ENCODE measurements at places on chromosomes 12 and 14.

DNA sequence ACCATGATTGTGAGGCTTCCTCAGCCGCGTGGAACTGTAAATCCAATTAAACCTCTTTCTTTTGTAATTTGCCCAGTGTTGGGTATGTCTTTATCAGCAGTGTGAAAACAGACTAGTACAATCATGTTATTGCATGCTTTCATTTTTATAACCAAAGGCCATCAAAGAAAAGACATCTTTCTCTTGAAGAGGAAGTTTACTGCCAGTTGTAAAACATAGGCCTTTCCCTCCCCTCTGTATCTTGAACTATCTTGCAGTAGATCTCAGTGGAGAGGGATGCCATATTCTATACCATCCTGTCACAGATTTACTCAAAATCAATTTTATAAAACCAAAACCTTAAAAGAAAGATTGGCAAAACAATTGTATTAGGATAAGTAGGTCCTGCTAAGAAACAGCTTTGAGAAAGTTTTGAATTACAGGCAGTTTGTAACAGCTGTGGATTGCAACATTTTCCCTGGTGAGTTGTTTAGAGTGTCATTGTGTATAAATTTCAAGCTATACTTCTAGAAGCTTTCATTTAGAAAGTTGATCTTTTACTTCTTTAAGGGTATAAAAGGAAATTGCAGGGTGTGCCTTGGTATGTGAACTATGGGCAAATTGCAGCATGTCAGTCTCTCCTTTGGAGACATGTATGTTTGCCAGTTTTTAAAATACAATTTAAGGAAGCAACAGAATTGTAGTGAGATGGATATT lies 128.0 kb downstream of the ATP23 start:
- DNase-seq: no peak

- DNase-seq: peak; percentile 54
Observed at GRCh38 chr12:54749191-54749818, 101.1 kb upstream of the DCD start.

GRCh38 chr12:5308216-5308615 lies 123.7 kb upstream of the NTF3 start:
- DNase-seq: no peak

GRCh38 chr12:18935371-18935965 lies 194.1 kb upstream of the PLEKHA5 start:
- DNase-seq: no peak

DNA sequence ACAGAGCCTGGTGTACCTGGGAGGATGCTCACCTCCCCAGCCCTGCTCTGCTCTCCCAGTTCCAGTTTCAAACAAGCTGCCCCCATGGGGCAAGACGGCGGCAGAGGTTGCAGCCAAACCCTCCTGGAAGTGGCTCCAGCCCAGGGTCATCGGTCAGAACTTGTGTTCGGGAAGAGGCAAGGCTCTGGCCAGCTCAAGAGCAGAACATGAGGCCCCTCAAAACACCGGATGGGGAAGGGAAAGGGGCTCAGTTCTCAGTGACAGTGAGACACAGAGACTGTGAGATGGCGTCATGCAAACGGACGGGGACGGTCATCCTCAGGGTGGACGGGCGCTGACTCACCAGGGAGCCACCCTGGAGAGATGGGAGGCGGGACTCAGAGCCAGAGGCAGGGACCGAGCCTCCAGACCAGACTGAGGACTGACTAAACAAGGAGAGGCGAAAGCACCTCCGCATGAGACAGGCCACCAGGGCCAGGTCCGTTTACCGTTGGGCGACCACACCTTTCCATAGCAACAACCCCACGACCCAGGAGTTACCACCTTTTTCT lies 63.9 kb upstream of the GALNT9 start:
- DNase-seq: no peak

DNA sequence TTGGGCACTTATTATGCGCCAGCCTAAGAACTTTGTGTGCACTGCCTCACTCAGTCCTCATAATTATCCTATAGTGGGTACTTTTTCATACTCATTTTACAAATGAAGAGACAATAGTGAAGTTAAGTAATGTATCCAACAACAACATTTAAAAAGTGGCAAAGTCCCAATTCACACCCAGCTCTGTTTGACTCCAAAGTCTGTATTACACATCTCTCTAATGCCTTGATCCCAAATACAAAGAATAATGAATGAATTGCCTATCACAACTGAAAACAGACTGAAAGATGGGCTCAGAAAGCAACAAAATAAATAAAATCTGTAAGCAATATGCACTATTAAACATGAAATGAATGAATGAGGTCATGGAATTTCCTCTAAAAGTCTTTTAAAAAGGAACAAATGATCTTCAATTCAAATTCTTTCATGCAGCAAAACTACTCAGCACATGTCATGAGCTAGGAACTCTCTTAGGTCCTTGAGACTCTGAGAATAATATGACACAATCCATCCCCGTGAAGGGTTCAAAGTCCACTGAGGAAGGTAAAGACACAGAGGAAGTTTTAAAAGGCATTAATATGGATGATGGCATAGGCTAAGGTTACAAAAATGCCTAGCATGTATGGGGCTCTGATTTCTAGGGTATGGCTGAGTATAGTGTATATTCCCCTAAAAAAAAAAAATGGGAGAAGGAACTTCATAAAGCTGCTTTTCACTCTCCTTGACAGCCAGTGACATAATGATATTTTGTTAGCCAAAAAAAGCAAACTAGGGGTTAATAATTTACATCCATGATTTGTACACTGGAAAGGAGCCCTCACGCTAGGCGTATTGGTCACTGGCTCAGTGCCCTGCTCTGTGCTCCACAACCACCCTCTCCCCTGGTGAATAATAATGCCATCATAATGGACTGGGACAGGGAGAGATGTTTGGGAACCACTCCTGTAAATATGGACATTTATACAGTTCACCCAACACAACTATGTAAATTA lies 103.4 kb downstream of the SLC2A13 start:
- no peak for DNase-seq

DNA sequence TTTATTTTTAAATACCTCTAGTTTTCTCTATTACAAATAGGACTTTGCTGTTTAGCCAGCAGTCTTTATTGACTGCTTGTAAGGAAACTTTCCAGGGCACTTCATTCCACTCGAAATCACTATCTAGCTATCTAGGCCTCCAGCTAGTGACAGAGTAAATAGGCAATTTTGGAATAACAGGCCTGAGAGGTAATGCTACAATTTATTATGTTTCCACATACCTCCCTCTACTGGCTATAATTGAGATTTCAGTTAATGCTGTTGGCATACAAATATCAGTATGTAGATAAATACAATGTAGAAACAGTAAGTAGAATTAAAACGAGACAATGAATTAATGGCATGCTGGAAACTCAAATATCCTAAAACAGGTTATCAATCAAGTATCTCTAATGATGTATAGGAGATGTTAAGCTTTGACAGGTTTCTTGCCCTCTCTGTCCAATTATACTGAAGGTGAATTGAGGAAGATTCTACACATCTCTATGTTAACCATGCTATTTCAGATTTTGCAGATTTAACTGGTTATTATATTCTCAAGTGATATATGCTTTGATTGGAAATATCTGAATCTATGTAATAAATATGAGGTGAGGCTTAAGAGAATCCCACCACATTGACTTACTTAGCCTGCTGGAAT lies 7.2 kb downstream of the DTD2 start:
- DNase-seq: peak; percentile 25

DNA sequence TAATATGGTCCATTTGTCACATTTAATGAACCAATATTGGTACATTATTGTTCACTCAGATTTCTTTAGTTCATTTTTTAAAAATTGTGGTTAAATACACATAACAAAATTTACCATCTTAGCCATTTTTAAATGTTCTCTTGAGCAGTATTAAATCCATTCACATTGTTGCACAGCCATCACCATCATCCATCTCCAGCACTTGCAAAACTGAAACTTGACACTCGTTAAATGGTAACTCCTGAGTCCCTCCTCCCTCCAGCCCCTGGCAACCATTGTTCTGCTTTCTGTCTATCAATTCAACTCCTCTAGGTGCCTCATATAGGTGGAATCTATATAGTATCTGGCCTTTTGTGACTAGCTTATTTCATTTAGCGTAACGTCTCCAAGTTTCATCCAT lies 86.4 kb downstream of the ACACB start:
- no peak for DNase-seq

DNA sequence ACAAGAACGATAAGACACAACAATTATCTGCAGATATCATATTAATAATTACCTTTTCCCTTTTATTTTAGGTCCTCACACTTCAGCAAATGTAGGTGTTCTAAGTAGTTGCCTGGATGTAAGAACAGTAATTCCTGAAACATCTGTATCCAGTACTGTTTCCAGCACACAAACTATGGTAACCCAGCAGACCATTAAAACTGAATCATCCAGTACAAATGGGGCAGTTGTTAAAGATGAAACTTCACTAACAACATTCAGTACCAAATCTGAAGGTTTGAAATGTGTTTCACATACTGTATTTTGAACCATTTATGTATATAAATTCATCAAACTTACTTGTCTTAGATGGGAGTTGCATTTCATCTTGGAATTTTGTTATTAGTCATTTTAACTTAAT lies 31.0 kb downstream of the HCFC2 start:
- DNase-seq: no peak

GRCh38 chr12:19373586-19373985 lies 65.7 kb upstream of the AEBP2 start:
- no peak for DNase-seq

GRCh38 chr14:68968051-68968450 lies 11.1 kb downstream of the ACTN1 start:
- no peak for DNase-seq

GRCh38 chr14:69493038-69493437 lies 8.5 kb downstream of the PLEKHD1 start:
- peak; percentile 2 for DNase-seq

DNA sequence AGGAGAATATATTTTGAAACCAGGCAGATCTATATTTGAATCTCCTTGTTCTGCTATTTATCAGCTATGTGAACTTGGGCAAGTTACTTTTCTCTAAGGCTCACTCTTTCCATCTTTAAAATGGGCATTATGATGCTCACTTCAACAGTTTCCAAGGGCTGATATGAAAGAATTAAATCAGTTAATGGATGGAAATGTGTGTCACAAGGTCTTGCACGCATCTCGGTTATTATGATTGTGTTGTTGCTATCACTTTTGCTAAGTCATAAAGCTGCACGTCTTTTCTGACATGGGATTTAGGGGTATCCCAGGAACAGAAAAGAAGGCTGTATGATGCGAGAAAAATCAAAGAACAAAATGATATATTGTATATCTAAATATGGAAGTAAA lies 721.5 kb upstream of the TBX3 start:
- no peak for DNase-seq

- no peak for DNase-seq
Observed at GRCh38 chr12:17158201-17158600, 552.2 kb upstream of the LMO3 start.

DNA sequence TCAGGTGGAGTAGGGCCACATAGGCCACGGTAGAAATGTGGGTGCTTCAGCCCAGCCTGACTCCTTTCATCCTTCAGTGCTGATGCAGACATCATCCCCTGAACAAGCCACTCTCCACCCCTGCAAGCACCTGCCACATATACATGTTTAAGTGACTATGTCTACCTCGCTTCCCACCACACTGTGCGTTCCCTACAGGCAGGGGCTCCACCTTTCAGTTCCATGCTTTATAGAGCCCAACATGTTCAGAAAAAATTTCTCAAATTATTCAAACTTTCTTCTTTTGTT lies 11.6 kb downstream of the SLC7A7 start:
- no peak for DNase-seq

GRCh38 chr12:77954206-77954555 lies 123.5 kb downstream of the NAV3 start:
- no peak for DNase-seq

GRCh38 chr12:105100207-105100985 lies 7.1 kb upstream of the WASHC4 start:
- no peak for DNase-seq

GRCh38 chr12:124410354-124411175 lies 115.7 kb downstream of the RFLNA start:
- DNase-seq: no peak

GRCh38 chr14:65179918-65180724 lies 77.8 kb upstream of the MAX start:
- DNase-seq: peak; percentile 66

DNA sequence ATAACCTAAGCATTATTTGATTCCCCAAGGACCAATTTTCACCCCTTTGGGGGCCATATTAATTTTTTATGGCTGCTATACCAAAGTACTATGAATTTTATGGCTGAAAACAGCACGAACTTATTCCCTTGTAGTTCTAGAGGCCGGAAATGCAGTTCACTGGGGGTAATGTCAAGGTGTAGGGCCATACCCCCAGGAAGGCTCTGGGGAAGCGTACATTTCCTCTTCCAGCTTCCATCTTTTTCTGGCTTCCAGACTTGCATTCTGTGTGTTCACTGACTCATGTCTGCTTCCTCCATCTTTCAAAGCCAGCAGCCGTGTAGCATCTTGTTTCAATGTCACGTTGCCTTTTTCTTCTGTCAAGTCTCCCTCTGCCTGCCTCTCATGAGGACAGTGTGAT lies 133.5 kb downstream of the BICD1 start:
- DNase-seq: no peak

- DNase-seq: no peak
Observed at GRCh38 chr14:69005432-69006148, 26.5 kb upstream of the ACTN1 start.

DNA sequence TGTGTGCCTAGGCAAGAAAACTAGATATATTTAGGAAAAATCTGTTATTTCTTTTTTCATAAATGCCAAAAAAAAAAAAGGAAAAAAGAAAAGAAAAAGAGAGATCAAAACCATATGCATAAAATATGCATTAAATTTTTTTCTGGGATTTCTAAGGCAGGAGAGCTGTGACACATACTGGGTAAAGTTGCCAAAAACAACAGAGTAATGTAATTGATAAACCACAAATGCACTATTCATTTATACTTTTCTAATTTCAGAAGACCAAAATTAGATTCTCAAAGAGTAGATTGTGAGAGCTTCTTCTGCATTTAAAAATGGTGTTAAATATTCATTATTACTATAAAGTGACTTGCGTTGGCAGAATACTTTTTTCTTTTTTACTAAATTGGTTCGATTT lies 673.8 kb upstream of the MGAT4C start:
- DNase-seq: no peak

DNA sequence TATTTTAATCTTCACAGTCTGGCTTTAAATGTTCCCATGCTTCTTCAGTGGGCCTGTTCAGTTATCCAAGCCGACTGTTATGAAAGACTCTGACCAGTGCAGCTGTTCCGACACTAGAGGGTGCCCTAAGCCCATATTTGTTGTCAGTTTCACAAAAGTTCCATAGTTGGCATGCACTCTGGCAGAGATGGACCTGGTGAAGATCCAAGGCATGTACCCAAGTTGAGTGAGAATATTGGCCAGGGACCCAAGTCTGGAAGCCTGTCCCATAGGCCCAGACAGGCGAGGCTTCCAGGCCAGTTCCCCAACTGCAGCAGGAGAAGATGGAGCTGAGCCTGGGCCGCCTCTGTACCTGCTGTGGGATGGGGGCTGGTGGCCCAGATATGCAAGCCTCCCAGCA lies 27.4 kb upstream of the GUCY2C start:
- DNase-seq: peak; percentile 58

- no peak for DNase-seq
Observed at GRCh38 chr14:96376093-96376492, 12.8 kb downstream of the GSKIP start.
